ENCODE measurements at places on chromosomes 4 and X.
A peak's percentile ranks its signal among the peaks of the same experiment; 100 is the strongest.

DNA sequence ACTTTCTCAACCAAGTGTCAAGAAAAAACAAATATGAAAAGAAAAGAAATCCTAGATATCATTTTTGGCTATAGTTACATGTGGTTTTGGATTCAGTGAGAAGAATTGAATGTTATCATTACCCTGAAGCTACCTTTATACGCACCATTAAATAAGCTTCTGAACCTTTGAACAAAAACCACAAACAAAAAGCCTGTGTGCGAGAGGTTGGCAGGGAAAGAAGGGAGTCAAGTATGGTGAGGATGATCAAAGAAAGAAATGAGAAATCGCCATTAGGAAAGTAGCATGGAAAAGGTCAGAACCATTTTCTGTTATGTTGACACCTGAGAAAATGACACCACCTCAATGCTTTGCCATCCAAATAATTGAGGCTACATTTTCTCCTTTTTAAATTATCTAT is 1.2 kb upstream of the SLC7A11 start:
- no peaks in the 10 kb centered on the region for H3K27me3 ChIP-seq
- no peaks in the 10 kb centered on the region for H3K36me3 ChIP-seq
- H3K4me1 ChIP-seq, result peaks cover 5% of the 10 kb centered on the region
- H3K27ac ChIP-seq, result no peak overlapping the region
- no peak overlapping the region for H3K4me3 ChIP-seq
- DNase-seq, result no peak

DNA sequence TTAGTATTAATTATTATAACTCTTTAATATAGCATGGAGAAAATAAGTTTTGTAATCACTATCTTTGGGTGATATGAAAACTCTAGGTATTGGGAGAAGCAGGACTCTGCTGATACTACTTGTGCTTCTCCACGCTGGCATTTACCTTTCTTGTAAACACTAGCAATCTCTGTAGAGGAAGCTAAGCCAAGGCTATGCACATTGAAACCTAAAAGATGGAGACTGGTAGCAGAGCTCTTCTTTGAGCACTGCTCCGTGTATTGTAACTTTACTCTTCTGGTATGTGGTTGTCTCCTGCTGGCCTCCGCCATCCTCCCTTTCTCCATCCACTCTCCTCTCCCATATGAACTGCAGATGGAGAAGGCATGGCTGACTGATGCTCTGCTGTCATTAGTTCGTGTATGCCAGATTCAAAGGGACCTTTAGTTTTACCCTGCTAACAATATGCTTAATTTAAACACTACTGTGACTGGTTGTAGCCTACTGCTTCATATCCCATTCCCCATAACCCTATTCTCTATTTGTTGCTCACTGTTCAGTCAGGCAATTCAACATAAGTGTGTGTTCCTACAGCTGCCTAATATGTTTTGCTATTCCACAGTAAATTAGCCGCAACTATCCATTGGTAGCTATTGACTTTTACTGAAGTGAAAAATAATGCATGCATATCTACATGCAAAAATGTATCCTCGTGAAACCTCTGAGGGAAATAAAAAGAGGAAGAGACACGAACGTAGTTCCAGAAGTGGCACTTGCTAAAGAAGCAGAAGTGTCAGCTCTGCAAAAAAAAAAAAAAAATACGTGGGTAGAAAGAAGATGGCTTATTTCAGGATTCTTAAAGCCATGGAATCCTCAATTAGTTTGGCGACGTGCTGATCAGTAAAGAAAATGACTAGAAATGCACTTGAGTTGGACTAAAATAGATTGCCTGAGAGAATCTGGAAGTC is 55.6 kb upstream of the CCSER1 start:
- H3K36me3 ChIP-seq, result no peaks in the 10 kb centered on the region
- H3K4me3 ChIP-seq, result no peak overlapping the region
- no peaks in the 10 kb centered on the region for H3K4me1 ChIP-seq
- no peak for DNase-seq
- H3K27me3 ChIP-seq, result no peaks in the 10 kb centered on the region
- no peak overlapping the region for H3K27ac ChIP-seq

DNA sequence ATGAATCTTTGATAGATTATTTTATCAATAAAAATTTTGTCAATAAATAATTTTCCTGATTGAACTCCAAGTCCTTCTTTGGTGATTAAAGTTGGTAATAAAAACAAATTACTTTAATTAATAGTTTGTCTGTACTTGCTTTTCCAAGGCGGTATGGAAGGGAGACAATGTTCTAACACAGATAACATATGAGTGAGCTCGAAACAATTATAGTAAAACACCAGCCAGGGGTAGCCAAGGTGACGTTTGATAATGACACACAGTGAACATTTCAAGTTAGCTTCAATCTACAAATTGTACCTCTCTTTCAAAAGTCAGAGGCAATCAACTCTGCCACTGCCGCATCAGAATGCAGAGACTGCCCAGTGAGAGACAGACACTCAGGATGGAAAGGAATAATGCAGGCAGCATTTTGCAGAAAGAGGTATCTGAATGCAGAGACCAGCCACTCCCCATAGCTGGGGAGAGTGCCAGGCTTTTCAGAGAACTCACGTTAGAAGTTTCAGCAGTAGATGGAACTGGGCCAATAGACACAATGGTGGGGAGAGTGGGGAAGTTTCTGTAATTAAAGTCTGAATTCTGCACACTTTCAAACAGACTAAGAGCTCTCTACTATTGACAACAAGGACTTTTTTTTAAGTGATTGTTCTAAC is 18.1 kb upstream of the ATOH1 start:
- no peak overlapping the region for H3K27ac ChIP-seq
- no peak overlapping the region for H3K4me3 ChIP-seq
- no peaks in the 10 kb centered on the region for H3K27me3 ChIP-seq
- H3K4me1 ChIP-seq, result no peaks in the 10 kb centered on the region
- no peak for DNase-seq
- H3K36me3 ChIP-seq, result no peaks in the 10 kb centered on the region

DNA sequence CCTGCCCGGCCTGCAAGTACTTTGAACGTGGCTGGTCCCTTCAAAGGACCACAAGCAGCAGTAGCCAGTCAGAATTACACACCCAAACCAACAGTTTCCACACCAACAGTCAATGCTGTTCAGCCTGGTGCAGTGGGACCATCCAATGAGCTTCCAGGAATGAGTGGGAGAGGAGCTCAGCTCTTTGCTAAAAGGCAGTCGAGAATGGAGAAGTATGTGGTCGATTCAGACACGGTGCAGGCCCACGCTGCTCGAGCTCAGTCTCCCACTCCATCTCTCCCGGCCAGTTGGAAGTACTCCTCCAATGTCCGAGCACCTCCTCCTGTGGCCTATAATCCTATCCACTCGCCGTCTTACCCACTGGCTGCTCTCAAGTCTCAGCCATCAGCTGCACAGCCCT is 104.4 kb upstream of the MYOZ2 start:
- H3K27me3 ChIP-seq, result no peaks in the 10 kb centered on the region
- H3K4me1 ChIP-seq, result no peaks in the 10 kb centered on the region
- DNase-seq, result no peak

- no peaks in the 10 kb centered on the region for H3K27me3 ChIP-seq
- no peak overlapping the region for H3K27ac ChIP-seq
- no peaks in the 10 kb centered on the region for H3K4me1 ChIP-seq
- DNase-seq, result no peak
These were observed 169.7 kb downstream of the RAP1GDS1 start for GRCh38 chr4:98430708-98431403.

DNA sequence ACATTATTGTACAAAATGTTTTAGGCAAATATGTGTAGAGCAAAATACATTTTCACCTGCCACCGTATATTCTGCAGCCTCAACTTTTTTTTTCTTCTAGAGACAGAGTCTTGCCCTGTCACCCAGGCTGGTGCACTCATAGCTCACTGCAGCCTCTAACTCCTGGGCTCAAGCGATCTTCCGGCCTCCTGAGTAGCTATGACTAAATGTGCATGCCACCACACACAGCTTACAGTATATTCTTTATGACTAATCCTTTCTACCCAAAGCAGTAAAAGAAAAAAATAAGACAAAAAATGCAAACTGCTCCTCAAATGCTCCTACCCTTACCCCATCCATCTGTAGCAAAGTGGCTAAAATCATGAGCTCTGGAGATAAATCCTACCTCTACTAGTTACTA is 426.3 kb downstream of the KCNIP4 start:
- no peaks in the 10 kb centered on the region for H3K4me1 ChIP-seq
- no peaks in the 10 kb centered on the region for H3K27me3 ChIP-seq
- H3K36me3 ChIP-seq, result no peaks in the 10 kb centered on the region

- no peak for DNase-seq
- no peak overlapping the region for H3K27ac ChIP-seq
- no peaks in the 10 kb centered on the region for H3K36me3 ChIP-seq
These were observed 7.6 kb downstream of the WFS1 start for GRCh38 chr4:6277139-6277802.

GRCh38 chr4:41217020-41217333 is 2.6 kb upstream of the APBB2 start:
- H3K36me3 ChIP-seq, result no peaks in the 10 kb centered on the region
- H3K4me3 ChIP-seq, result no peak overlapping the region
- H3K27ac ChIP-seq, result no peak overlapping the region
- peaks cover 19% of the 10 kb centered on the region for H3K27me3 ChIP-seq
- peaks cover 23% of the 10 kb centered on the region for H3K4me1 ChIP-seq

DNA sequence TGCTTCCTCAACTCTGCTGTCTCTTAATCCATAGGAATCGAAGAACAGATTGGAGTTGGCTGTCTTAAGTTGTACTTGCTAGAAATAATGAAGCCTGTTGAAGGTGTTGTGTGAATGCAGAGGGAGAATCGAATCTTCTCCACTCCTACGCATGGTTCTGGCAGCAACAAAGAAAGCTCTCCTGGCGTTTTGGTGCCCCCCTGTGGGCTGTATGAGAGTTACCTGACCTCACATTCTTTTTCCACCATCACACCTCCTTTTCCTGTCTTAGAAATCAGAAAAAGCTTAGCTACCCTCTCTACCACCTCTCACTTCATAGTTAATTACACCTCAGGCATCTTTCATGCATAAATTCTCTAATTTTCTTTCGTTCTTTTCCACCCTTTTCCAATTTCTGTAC is 16.3 kb downstream of the KLF8 start:
- no peaks in the 10 kb centered on the region for H3K4me1 ChIP-seq
- H3K36me3 ChIP-seq, result no peaks in the 10 kb centered on the region
- H3K27ac ChIP-seq, result no peak overlapping the region
- no peak overlapping the region for H3K4me3 ChIP-seq
- H3K27me3 ChIP-seq, result no peaks in the 10 kb centered on the region

DNA sequence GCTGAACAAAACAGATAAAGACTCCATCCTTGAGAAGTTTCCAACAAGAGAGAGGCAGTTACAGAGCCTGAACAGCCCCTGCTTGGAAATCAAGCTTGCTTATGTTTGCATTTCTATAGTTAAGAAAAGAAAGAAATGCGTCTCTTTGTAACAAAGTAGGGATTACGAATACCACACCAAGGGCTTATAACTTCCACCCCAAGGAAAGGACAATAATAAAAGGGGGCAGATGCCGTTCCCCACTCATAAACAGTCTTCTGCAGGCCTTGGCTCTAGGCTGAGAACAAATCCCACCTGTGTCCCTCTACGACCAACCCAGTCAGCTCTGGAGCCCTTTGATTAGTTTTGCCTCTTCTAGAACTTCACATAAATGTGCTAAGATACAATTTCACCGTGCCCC is 183.8 kb upstream of the MAP3K15 start:
- H3K4me3 ChIP-seq, result no peak overlapping the region
- H3K27ac ChIP-seq, result no peak overlapping the region
- DNase-seq, result no peak
- H3K36me3 ChIP-seq, result peaks cover 24% of the 10 kb centered on the region
- no peaks in the 10 kb centered on the region for H3K27me3 ChIP-seq
- H3K4me1 ChIP-seq, result peaks cover 3% of the 10 kb centered on the region

GRCh38 chr4:54709400-54709799 is 51.6 kb downstream of the KIT start:
- DNase-seq, result no peak
- H3K27me3 ChIP-seq, result no peaks in the 10 kb centered on the region
- peak overlapping the region; percentile 35 for H3K27ac ChIP-seq
- peaks cover 2% of the 10 kb centered on the region for H3K4me1 ChIP-seq
- no peaks in the 10 kb centered on the region for H3K36me3 ChIP-seq

DNA sequence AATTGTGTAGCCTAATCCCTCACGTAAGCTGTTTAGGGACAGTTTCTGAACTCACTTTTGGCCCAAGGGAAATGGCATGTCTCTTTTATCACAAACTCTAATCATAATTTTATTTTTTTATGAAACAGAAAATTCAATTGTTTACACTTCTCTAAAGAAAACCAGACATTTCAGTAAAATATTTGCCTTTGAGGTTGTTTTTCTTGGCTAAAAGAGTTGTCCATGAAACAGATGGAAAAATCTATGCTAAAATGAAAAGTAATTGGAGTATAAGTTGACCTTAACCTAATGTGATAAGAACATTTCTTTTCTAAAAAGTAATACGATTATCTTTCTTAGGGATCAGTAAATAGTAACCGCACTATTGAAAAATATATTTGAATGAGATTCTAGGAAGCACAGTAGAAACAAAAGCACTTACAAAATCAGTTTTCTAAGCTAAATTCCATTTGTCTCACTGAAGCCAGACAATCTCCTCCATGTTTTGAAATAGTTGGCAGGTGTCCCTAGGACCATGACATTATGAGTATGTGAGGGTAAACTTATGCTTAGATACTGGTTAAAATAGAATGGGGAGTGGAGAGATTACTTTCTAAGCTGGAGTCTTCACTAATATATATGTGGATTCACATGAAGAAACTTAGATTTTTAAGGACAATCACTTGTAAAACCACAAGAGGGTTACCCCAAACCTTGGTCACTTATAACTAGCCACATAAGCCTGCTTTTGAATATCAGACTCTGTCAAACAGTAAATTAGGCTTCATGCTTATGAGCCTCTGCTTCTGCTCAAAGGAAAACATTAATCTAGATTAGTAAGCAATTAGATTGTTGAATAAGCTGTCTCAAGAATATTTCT is 20.1 kb upstream of the TET2 start:
- H3K27ac ChIP-seq, result no peak overlapping the region
- DNase-seq, result no peak
- no peak overlapping the region for H3K4me3 ChIP-seq
- no peaks in the 10 kb centered on the region for H3K36me3 ChIP-seq
- no peaks in the 10 kb centered on the region for H3K27me3 ChIP-seq

DNA sequence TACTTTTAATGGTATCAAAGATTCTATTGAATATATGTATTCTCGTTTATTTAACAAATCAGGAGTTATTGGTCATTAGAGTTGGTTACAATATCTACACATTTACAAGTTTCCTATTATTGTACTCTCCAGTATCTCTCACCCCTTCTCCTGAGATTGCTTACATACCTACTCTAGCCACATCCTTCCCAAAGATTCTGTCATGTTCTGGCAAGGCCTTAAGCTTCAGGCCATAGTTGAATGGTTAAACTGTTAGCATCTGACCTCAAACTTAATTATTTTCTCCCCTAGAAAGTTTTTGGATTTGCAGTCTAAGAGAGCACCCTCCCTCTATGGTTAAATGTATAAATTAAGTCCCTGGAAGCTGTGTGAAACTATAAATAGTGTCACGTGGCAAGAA is 784.2 kb downstream of the GLUD2 start:
- no peaks in the 10 kb centered on the region for H3K4me1 ChIP-seq
- DNase-seq, result no peak
- no peaks in the 10 kb centered on the region for H3K27me3 ChIP-seq
- no peak overlapping the region for H3K4me3 ChIP-seq
